ENCODE measurements at places on chromosomes 4 and X. TPM values are rescaled to one million over a fixed set of nuclear protein-coding genes. Genes with fewer than 3 reads are reported as not detected.

- no peaks in the 10 kb centered on the region for H3K27me3 ChIP-seq
- H3K36me3 ChIP-seq, result no peaks in the 10 kb centered on the region
- no peak for DNase-seq
- peaks cover 31% of the 10 kb centered on the region for H3K4me1 ChIP-seq
- peak overlapping the region; percentile 34 for H3K4me3 ChIP-seq
- no peak overlapping the region for H3K27ac ChIP-seq
These were observed 92.3 kb downstream of the BCOR start for GRCh38 chrX:40005292-40006011.

DNA sequence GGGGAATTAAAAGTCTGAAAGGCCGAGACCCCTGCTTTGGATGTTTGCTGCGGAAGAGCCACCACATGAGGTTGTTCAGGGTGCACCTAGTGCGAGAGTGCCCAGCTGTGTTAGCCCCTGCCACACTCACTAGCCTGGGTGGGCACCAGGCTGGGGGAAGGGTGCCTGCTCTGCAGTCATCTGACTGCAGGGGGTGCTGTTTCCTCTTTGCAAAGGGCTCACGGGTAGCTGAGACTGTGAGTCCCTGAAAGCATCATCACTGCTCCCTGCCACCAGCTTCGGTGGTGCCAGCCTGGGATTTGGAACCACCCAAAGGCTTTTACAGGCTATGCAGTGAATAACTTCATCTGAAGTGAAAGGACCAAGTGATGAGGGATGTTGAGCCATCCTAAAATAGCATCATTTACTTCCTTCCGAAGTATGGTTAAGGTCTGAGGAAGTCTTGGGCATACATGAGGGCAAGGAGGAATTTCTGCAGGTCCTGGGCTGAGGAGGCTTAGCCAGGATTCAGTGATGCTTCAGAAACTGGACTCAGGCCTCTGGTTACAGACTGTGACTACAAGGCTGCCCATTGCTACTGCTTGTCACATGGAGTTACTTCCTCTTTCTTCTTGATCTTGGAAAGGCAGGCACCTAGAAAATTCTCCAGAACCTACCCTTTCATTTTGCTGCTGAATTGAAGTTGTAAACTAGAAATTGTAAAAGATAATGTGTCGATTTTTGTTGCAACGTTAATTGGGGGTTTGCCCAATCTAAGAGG, 293.2 kb upstream of the PRPS2 start:
- no peaks in the 10 kb centered on the region for H3K27me3 ChIP-seq
- H3K27ac ChIP-seq, result no peak overlapping the region
- DNase-seq, result no peak
- H3K36me3 ChIP-seq, result no peaks in the 10 kb centered on the region
- no peaks in the 10 kb centered on the region for H3K4me1 ChIP-seq
- no peak overlapping the region for H3K4me3 ChIP-seq

DNA sequence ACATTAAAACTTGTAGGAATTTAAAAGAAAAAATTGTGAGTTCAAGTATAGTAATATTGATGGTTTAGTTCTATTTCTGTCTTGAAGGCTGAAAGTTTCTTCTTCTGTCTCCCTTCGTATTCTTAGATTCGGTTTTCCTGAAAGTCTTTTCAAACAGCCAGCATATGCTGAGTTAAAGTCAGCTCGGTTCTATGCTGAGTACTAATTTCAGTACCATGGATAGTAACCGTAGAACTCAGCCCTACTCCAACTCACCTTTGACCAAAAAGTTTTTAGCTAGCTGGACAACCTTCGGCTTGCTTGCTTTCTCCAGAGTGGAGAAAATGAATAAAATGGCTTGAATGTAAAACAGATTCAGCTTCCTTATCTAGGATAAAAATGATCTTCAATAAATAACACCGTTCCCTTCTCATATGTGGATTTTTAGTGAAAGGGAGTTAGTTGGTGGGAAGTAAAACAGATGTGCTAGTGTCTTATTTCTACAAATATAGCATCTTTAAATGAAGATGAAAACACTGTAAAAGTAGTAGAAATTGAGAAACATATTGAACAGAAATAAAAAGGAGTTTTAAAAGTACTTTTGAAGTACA, 5.2 kb downstream of the POU4F2 start:
- no peaks in the 10 kb centered on the region for H3K36me3 ChIP-seq
- no peak for DNase-seq
- H3K4me3 ChIP-seq, result no peak overlapping the region
- H3K27ac ChIP-seq, result no peak overlapping the region

- H3K4me1 ChIP-seq, result no peaks in the 10 kb centered on the region
- no peaks in the 10 kb centered on the region for H3K27me3 ChIP-seq
- H3K4me3 ChIP-seq, result no peak overlapping the region
These were observed 23.2 kb downstream of the PRPS2 start for GRCh38 chrX:12814420-12814819.

GRCh38 chrX:117138070-117138469, 675.3 kb upstream of the CT83 start:
- no peaks in the 10 kb centered on the region for H3K4me1 ChIP-seq
- DNase-seq, result no peak
- no peaks in the 10 kb centered on the region for H3K36me3 ChIP-seq
- no peaks in the 10 kb centered on the region for H3K27me3 ChIP-seq

HSFX3 gene
- total RNA-seq, result not detected

Data from sigmoid colon (tissue), 7 donors.